NCI-H1417 treated with DMSO at 0.1 percent for 48 hours (cell line): ENCODE measurements at places on chromosomes 3 and 15.
A peak's percentile ranks its signal among the peaks of the same experiment; 100 is the strongest.

DNA sequence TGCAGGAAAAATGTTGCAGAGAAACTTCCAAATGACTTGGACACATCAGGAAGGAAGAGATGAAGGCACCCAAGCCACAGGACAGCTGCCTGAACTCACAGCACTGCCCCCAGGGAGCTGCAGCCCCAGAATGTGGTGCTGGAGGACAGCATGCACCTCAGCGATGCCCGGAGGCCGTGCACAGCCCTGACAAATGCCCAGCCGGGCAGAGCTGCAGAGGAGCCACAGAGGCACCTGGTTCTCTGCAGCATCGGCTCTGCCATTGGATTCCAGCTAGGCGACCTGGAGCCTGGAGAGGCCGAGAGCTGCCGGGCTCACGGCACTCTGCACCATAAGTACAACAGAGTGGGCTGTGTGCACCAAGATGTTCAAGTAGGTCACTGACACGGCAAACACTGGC is 97.5 kb downstream of the OCA2 start:
- DNase-seq = no peak

DNA sequence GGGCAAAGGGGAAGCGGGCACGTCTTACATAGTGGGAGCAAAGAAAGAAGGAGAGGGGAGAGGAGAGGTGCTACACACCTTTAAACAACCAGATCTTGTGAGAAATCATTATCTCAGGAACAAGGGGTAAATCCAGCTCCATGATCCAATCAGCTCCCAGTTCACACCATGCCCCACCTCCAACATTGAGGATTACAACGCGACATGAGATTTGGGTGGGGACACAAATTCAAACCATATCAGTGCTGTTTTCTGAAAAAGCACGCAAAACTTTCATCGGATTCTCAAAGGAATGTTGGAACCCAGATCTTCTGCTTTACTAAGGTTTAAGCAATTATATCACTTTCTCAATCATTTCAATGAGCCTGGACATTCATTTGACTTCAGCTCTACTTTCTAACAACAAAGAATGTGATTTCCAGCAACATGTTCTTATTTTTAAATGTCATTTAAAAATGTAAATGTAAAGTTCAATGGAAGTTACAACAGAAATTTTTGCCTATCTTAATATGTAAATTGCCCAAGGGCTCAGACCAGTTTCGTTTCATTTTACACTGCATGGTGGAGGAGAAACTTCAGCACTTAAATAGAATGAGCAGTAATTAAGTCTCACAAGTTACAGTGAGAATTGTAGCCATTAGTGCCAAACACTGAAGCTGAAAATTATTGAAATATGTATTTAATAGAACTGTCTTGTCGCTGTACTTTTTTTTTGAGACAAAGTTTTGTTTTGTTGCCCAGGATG is 8.4 kb upstream of the CCDC54 start:
- no peak for DNase-seq

DNA sequence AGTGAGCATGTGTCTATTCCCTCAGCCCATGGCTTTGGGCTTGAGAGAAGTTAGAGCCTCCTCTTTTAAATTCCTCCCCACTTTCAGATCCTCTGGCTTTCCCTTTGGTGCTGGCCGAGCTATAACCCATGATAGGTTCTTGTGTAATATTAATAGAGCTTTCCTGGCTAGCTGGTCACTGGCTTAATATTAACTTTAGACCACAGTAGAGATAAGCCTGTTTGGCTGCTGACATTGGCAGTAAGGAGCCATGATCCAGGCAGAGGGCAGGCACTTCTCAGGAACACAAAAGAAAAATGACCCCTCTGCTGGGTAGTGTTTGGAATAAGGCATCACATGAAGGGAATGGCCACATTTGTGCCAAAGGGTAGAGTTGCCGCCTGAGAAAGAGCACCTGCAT is 65.4 kb upstream of the UMPS start:
- DNase-seq = no peak

- DNase-seq = no peak
Measured at GRCh38 chr15:63983061-63983711, 63.1 kb downstream of the DAPK2 start.

DNA sequence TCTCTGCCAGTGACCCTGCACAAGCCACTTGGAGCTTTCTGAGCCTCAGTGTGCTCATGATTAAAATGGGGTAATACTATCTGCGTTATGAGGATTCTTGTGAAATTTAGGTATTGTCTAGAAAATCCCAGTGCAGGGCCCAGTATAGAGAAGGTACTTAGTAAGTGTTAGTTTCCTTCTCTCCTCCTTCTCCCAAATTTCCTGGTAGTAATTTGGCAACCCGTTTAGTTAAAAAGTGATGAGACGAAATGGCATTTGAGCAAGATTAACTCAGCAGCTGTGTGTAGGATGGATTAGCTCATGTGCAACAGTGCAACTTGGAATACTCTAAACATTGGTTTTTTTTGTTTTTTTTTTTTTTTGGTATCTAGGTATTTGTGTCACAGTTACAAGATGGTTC is 84.6 kb downstream of the SLCO3A1 start:
- no peak for DNase-seq

- DNase-seq = no peak
Measured at GRCh38 chr3:4474683-4475490, 7.8 kb upstream of the SUMF1 start.

DNA sequence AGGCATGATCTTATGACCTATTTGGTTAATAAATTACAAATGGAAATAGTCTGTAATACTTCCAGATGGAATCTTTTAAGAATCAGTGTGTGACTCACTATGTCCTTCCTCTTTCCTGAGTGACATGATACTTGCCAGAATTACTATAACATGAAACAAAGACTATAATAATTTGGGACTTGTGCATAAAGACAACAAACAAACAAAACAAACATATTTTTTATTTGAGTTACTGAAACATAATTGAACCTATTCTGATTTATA is 1268.1 kb downstream of the OTOL1 start:
- no peak for DNase-seq

- DNase-seq = no peak
Measured at GRCh38 chr15:86162172-86162591, 82.5 kb downstream of the AGBL1 start.

DNA sequence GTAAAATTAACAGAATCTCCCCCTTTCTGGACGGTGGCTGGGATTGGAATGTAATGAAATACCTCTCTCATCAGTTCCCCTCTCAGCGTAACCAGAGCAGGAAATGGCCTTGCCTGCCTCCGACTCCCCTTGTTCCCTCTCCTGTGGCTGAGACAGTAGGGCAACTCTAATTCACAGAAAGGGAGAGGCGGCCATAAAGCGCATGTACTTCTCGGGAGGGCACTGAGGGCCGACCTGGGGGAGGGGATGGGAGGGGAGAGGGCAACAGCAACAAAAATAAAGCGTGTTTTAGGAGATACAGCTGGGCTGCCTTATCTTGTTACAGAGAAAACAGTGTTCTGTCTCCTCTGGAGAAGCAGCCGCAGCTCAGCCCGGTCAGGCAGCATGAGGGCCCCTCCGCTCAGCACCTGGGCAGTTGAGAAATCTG is 783.3 kb upstream of the ARRDC4 start:
- DNase-seq = no peak

DNA sequence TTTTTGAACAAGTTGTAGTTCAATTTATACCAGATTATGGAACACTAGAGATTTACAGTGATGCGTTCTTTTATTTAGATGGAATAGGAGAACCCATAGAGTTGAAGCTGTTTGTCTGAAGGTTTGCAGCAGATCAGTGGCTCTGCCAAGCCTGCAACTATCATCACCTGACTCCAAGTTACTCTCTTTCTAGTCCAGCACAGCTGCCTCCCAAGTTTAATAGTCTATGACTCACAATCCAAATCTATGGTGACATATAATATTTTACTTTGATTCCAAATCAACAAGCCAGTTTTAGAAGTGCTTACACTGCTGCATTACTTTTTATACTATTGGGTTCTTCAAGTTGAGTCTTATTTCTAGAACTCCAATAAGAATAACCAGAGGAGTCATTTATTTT is 400.4 kb downstream of the LPP start:
- no peak for DNase-seq

- DNase-seq = no peak
Measured at GRCh38 chr3:12620729-12621128, 43.2 kb downstream of the RAF1 start.

DNA sequence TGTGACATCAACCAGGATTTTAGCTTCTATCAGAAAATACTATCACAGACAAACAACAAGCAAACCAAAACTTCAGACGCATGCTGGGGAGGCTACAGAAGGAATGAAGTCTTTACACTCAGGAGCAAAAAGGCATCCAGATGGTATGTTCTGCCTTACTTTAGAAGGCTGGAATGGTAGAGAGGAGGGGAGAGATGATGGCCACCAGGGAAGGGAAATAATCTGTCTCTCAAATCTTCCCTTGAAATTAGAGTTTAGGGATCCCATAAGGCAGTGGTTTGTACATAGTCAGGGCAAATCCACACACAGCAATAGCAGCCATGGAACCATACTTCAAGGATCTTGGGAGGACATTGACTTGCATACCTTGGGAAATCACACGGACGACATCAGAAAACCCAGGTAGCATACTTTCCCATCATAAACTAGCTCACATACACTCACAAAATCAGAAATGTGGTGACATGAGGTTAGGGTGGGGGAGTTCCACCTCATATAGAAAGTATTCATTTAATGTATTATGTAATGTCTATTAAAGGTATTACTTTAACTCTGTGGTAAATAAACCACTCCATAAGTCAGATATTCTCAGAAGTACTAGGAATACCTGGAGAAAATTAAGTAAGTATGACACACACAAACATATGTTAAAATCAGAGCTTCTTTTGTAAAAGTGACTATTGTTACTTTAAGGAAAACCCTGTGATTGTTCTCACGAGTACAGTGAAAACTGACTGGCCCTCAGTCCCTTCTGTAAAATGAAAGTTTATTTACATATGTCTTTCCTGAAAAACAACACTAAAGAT is 9.4 kb downstream of the BTLA start:
- DNase-seq = no peak

DNA sequence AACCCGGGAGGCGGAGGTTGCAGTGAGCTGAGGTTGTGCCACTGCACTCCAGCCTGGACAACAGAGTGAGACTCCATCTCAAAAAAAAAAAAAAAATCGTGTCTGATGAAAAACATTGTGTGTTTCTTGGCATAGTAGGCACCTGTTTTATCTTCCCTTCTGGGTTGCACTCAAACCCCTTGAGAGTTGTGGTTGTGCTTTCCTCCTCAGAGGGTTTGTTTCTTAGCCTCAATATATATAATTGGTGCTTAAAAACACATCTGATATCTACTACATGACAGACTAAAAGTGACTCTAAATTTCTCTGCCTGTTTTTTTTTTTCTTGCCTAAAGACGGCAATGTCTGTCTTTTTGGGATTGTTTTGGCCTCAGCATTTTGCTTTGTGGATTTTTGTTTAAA is 7.6 kb downstream of the NR1D2 start:
- no peak for DNase-seq

DNA sequence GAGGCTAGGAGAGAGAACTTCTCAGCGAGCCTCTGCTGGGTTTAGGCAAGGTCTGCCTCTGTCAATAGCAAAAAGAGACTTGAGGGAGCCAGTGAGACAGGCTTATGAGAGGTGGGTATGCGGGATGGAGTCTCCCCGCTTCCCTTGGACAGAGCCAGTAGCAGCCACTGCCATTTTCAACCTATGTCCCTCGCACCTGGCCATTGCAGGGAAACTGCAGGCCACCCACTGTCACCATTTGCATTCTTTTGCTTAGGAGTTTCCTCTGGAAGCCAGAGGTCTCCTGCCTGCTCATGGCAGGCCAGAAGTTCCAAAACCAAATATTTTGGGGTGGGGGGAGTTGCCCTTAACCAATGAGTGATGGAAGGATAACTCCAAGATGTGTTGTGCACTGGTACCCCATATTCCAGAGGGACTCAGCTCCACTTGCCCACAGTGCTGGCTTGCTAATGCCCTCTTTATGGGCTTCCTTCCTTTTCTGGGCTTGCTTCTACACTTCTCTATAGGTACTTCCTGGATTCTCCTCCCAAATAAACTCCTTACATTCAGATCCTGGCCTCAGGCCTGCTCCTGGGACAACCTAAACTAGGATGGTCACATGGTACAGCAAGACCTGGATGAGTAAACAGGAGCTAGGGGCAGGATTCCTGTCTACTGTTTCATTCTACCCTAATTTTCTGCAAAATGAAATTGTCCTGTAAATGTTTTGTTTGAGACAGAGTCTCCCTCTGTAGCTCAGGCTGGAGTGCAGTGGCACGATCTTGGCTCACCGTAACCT is 108.9 kb upstream of the PROK2 start:
- DNase-seq = no peak

- no peak for DNase-seq
Measured at GRCh38 chr3:125150525-125151441, 61.8 kb downstream of the SLC12A8 start.

GRCh38 chr15:32677238-32677750 is 35.8 kb downstream of the SCG5 start:
- peak; percentile 44 for DNase-seq

- no peak for DNase-seq
Measured at GRCh38 chr15:92906563-92907081, 6.5 kb downstream of the CHD2 start.

DNA sequence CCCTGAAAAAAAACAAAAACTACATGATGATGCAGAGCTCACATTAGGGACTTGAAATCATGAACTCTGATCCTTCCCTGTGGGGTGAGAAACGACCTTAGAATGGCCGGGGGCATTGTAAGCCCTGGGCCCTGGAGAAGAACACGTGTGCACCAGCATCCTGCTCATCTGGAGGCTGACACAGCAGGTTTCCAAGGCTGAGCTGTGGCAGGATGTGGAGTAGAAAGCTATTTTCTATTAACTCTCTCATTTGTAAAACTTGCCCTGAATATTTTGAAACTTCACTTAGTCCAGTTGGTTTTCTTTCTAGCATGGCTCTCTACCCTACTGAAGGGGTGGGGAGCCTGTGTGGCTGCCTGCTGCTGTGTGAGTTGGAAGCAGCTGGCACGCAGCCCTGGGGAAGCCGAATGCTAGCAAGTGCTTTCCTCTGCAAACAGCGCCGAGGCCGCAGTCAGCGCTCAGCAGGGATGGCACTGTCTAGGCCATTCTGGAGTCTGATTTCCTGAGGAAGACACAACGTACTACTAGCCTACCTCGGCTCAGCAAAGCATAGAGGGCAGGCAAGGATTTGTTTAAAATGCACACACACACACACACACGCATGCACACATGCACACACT is 58.0 kb downstream of the GABRG3 start:
- peak; percentile 2 for DNase-seq

GRCh38 chr3:168095611-168096209 is at the start of gene GOLIM4:
GOLIM4 (minus strand) TSS chr3:168095924; CDS start chr3:168095285, 639 bp downstream.
- DNase-seq = peak; percentile 86

DNA sequence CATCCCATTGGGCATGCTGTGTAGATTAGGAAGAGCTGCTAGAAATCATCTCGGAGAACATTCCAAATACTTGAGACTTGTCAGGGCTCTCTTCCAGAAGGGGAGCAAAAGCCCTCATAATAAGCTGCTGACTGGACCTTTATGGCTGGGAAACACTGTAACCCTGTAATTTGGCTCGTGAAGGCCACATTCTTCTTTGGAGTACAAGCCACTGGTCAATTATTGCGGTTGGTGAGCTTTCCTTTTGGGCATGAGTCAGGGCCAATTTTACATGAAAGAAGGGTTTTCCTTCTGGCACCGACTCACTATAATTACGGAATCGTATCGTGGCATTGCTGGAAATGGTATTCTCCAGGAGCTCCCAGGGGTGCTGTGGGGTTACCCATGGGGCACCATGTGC is 434.5 kb upstream of the RGMA start:
- DNase-seq = no peak

- no peak for DNase-seq
Measured at GRCh38 chr3:162540421-162540820, 1043.8 kb downstream of the OTOL1 start.

- no peak for DNase-seq
Measured at GRCh38 chr15:68636256-68636655, 57.5 kb downstream of the CORO2B start.
